Bronchial epithelial cell (primary cell): ENCODE measurements at places on chromosomes 7 and 10.

GRCh38 chr10:127964621-127965020 lies 57.7 kb downstream of the PTPRE start:
- DNase-seq: no peak

- no peak for DNase-seq
Measured at GRCh38 chr10:33065111-33065510, 107.1 kb upstream of the ITGB1 start.

DNA sequence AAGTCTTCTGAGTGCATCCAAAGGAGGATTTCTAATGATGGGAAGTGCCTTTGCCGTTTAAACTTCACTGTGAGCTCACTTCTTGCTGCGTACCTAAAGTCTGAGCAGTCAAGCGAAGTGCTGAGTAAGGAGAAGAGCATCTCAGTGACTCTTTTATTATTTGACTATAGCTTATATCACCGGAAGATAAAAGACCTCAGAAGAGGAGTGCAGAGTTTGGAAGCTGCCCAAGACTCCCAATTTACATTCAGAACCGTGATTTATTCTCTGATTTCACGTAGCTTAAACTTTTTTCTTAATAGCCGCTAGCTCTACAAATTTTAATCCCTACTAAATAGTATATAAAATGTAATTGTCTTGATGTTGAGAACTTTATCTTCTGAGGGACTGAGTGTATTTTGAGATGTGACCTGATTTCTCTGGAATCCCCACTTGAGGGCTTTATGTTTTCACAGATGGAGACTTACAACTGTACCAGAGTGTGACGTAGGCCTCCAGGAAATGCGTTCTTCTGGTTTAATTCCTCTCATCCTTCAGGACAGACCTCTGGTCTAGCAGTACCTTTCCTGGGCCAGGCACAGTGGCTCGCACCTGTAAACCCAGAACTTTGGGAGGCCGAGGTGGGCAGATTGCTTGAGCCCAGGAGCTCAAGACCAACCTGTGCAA lies 51.1 kb downstream of the CAMK1D start:
- no peak for DNase-seq

DNA sequence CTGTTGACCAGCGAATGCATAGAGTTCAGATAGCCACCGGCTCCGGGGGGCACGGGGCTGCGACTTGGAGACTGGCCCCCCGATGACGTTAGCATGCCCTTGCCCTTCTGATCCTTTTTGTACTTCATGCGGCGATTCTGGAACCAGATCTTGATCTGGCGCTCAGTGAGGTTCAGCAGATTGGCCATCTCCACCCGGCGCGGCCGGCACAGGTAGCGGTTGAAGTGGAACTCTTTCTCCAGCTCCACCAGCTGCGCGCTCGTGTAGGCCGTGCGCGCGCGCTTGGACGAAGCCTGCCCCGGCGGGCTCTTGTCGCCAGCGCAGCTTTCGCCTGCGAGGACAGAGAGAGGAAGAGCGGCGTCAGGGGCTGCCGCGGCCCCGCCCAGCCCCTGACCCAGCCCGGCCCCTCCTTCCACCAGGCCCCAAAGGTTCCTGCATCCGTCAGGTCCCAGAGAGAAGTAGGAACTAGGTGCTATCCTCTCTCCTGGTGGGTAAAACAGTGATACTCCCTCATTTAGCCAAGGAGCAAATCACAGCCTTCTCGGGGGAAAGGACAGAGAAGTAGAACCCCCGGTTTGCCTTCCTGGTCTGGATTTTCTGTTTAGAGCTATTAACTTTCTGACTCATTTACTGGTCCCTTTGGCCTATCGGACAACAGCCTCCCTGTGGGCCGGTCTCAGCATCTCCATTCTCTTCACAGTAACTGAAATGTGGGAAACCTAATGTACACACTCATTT lies 6.1 kb upstream of the HOXA2 start:
- no peak for DNase-seq

DNA sequence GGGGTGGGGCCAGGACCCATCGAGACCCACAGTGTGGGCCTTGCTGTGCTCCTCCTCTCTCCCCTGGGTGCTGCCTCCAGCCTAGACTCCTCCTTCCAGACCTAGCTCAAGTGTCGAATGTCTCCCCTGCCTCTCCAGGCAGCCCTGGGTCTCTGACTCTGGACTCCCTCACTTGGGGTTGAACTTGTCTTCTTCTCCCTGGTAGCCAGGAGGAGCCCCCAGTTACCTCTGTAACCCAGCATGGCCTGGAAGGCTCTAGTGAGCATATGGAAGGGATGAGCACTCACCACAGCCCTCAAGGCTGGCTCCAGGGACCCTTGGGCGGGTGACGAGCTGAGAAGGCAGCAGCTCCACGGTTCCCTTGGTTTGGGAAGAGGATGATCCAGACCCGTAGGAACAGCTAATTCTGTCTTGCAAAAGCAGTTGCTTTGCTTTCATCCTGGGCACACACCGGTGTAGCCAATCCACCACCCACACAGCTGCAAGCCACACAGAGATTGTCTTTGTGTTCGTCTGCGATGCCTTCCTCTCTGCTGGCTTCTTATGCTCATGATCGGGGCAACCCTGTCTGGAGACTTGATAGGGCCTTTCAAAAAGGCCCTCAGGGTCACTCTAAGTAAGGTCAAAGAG lies 52.3 kb upstream of the ANTXRL start:
- no peak for DNase-seq

GRCh38 chr7:43878867-43879266 lies 9.6 kb upstream of the MRPS24 start:
- no peak for DNase-seq

- no peak for DNase-seq
Measured at GRCh38 chr7:5553298-5553877, 129.8 kb upstream of the TNRC18 start.

DNA sequence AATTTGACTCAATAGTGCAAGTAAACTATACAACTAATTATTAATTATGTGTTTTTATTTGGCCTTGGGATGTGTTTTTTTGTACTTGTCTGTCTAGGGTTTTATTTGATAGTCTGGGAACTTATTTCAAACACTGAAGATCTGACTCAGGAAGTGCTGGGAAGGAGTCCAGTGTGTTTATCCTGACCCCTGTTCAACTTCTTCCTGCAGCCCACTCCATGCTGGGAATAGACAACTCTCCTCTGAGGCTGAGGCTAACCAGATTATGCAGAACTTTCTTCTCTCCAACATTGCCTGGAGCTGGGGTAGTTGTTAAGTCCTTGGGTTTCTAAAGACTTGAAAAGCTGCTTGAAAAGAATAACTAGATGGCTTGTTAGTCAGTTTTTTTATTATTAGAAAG lies 6.9 kb downstream of the CISD1 start:
- no peak for DNase-seq

- no peak for DNase-seq
Measured at GRCh38 chr10:130924138-130924819, 387.2 kb downstream of the TCERG1L start.

DNA sequence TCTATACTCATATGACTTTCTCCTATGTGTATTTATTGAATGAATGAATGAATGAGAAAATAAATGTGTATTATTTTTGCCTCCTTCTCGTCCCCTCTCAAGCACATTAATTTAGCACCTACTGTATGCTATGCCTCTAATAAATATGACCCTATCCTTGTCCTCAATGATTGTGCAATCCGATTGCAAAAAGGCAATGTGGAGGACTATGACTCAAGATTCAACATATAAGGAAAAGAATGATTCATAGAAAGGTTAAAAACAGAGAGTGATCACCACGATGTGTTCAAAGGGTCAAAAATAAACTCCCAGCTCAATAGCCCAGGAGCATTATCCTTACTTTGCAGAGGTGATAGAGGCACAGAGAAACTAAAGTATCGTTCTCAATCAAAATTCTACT lies 322.8 kb upstream of the SORCS1 start:
- DNase-seq: peak; percentile 76

- no peak for DNase-seq
Measured at GRCh38 chr7:20249920-20250319, 32.7 kb upstream of the MACC1 start.

DNA sequence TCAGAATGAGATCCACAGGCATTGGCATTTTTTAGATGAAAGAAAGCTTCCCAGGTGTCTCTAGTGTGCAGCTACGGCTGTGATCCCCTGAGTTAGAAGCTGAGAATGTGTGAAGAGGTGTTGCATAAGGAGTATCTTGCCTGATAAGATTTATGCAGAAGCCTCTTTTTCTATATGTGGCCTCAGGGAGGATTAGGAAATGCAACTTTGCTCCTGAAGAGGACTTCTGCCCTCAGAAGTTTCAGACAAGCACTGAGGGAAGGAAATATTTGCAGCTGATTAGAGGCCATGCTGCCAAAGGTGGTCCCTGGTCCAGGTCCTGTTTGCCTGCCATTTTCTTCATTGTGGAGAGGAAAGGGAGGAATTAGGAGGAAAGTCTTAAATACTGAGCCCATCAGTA lies 551.8 kb downstream of the PHTF2 start:
- DNase-seq: no peak

- peak; percentile 78 for DNase-seq
Measured at GRCh38 chr10:80199828-80200227, 5.5 kb downstream of the ANXA11 start.

DNA sequence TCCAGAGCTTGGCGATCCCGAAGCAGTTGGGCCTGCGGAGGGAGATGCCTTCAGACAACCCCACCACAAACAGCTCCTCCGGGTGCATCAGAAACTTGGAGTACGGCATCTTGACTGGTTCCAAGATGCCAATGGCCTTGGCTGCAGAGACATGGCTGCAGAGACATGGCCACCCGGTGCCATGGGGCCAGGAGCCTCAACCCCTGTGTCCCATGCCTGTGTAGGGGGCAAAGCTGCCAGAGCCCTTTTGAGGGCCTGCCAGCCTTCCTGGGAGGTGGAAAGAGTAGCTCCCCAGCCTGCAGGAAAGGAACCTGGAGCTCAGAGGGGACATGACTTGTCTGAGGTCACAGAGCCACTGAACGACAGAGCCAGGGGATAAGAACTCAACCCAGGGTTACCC lies 83.5 kb downstream of the RABGEF1 start:
- no peak for DNase-seq

DNA sequence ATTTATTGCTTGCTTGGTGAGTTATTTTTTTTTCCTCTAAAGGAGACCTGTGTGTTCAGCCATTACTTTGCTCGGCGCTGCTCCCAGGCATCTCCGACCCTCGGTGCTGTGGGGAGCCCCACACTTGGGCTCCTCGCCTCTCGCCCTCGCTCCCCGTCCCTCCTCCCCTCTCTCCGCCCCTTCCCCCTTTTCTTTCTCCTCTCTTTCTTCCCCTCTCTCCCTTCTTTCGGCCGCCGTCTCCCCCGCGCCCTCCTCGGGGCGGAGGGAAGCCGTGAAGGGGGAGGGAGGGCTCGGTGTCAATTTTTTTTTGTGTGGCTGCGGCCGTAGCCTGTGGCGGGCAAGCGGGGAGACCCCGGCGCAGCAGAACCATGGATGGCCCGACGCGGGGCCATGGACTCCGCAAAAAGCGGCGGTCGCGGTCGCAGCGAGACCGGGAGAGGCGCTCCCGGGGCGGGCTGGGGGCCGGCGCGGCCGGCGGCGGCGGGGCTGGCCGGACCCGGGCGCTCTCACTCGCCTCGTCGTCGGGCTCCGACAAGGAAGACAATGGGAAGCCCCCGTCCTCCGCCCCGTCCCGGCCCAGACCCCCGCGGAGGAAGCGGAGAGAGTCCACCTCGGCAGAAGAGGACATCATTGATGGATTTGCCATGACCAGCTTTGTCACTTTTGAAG lies 1.1 kb downstream of the AUTS2 start:
- DNase-seq: no peak

- no peak for DNase-seq
Measured at GRCh38 chr7:127941476-127942210, 89.6 kb downstream of the LRRC4 start.

DNA sequence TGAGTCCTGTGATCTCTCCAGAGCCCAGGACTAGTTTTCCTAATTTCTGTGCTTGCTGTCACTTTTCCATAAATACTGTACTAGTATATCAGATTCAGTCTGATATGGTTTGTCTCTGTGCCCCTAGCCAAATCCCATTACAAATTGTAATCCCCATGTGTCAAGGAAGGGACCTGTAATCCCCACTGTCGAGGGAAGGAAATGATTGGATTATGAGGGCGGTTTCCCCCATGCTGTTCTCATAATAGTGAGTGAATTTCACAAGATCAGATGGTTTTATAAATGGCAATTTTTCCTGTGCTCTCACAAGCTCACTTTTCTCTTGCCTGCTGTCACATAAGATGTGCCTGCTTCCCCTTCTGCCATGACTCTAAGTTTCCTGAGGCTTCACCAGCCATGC lies 54.8 kb upstream of the IFRD1 start:
- no peak for DNase-seq

DNA sequence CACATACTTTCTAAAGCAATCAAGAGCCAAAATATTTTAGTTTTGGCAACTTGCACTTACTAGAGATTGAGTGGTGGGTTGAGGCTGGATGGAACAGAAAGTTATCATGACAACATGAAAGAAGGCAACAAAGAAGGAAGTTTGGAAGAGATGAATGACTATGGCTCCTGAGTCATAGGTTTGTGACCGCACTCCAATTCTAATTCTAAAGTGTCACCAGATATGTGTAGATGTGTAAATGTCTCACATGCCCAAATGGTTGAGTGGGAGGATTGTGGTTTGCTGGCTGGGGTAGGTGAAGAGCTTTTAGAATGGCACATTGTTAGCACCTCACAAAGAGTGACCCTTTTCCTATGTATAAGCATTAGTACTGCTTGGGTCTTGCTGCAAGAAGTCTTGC lies 20.2 kb downstream of the TAS2R16 start:
- peak; percentile 37 for DNase-seq

GRCh38 chr7:141013345-141013715 lies 1.4 kb downstream of the MRPS33 start:
- no peak for DNase-seq

DNA sequence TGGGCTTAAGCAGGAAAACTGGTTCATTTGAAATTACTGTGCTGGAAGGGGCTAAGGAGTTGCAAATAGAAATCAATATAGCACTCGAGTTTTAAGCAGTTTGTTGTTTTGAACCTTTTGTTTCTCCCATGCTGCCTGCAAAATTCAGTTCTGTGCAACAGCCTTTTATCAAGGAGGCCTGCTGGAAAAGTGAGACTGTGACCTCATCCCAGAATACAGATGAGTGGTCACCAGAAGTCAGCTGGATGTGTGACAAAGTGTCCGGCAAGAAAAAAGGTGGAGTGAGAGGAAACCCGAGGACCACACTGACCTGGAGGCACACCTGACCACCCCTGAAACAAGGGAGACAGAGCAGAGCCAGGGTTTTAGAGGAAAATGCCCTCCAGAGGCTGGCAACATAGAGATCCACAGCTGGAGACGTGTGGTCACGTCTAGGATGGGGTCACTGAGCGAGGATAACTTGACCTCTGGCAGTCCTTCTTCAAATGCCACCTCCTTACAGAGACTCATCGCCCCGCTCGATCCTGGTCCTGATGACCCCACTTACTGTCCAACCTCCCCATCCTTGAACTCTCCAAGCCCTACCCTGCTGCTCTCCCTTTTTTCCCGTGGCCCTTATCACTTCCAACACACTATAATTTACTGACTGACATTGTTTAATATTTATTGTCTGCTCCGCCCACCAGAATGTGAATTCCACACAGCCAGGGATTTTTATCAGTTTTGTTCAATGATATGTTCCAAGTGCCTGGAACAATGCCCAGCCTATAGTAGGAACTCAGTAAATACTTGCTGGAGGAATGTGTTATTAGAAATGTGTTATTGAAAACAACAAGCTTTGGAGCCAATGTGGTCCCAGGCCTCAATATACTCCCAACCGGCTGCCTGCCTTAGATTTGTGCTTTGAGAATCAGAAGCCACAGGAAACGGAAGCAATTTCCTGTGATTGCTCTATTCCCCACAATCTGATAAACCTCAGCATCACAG lies 243.8 kb downstream of the GLI3 start:
- DNase-seq: no peak
